LNCaP clone FGC (cell line): ENCODE measurements at places on chromosomes 1 and 21.

- no peak for DNase-seq
These were observed 5.4 kb downstream of the MEX3A start for GRCh38 chr1:156076609-156077429.

DNA sequence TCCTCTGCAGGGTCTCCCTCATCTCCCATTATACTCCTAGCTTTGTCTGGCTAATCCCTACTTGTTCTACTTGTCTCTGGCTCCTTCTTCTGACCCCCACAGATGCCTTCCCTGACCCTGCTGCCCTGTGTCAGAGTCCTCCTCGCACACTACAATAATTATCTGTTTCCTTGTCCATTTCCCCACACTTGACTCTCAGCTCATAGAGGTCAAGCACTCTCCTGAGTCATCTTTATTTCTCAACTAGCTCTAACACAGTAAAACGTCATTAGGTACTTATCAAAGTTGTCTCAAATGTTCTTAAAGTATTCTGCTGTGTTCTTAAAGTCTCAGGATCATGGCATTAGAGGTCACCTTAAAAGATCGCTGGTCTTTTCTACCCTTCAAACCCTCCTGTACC lies 47.1 kb downstream of the C8A start:
- no peak for DNase-seq

- no peak for DNase-seq
These were observed 26.0 kb downstream of the RALGPS2 start for GRCh38 chr1:178751046-178751445.

GRCh38 chr1:117225931-117226330 lies 15.2 kb upstream of the VTCN1 start:
- DNase-seq, result no peak

- no peak for DNase-seq
These were observed 14.9 kb upstream of the CD101 start for GRCh38 chr1:116986421-116987255.
